Left colon (tissue), 2 donors: ENCODE measurements at places on chromosomes 7 and 10. TPM values are rescaled to one million over a fixed set of nuclear protein-coding genes. Genes with fewer than 3 reads are reported as not detected.

The CHST3 gene
- total RNA-seq = 2.7 TPM

DNA sequence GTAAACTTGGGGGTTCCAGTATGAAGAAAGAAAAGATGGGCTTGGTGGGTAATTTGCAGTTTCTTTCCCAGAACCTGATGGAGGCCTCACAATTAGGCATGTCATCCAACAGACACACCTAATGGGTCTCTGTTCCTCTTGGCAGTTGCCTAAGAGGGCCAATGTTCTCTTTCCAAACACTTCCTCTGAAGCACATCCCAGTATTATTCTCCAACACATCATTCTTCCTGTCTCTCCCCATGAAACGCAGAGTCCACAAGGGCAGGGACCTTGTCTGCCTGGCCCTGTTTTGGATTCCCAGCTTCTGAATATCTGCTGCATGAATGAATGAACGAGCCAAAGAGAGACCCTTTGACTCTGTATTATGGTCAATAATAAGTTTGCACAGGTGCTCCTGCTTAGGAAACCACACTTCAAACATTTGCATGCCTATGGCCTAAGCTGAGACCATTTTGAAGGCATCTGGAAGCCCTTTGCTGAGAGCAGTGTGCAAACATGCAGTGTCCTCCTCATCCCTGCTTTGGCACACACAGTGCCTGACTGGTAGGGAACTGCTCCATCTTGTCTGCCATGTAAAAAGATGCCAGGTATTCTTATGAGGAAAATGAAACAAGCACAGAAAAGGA is 100.9 kb upstream of the CHST15 start:
- DNase-seq = no peak

- no peak for DNase-seq
Measured at GRCh38 chr10:514137-514671, 175.3 kb downstream of the DIP2C start.

- DNase-seq = no peak
Measured at GRCh38 chr10:112141292-112141691, 42.3 kb downstream of the GPAM start.

GRCh38 chr7:151233804-151234203 is 1.5 kb downstream of the CHPF2 start:
- no peak for DNase-seq
